ENCODE measurements at places on chromosomes 2 and 18.

DNA sequence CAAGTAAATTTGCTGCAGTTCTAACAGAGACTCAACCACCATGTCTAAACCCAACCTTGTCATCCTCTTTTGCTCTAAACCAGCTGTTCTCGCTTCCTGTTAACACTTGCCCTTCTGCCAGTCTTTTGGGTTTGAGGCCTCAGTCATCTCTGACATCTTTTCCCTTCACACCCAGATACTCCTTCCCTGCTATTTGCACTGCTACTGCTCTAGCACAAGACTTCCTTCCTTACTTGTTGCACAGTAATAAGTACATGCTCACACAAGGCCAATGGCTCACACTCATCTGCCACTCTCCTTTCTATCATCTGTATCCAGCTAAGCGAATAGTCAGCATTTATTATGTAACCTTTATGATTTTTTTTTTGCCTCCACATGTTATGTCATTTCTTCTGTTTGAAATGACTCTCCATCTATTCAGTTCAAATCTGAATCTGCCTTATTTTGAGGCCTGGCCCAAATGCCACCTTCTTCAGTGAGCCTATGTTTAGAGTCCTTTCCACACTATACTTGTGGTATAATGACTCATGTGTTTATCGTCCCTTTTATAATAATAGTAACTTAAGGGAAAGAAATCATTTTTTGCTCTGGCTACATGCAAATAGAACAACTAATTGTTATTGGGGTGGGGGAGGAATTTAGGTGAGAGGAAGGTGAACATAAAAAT lies 22.5 kb upstream of the CDKL4 start:
- DNase-seq = no peak
- H3K4me1 ChIP-seq = no peaks in the 10 kb centered on the region
- H3K27me3 ChIP-seq = no peaks in the 10 kb centered on the region
- H3K27ac ChIP-seq = no peak overlapping the region
- no peak overlapping the region for H3K4me3 ChIP-seq

DNA sequence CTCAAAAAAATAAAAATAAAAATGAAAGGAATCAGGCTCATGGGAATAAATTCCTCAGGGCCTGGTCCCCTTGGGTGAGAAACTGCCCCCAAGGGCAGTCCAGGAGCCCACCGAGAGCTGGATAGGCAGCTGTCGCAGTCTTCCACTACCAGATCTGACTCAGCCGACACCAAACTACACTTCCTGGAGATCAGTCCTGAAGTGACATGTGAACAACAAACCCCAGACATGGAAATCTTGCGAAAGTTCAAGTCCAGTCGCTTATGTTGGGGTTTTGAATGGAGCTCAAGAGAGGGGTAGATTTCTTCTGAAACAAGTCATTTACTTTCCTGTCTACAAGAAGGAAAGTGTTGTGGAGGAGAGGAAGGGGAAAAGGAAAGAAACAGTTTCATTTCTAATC lies 12.9 kb downstream of the ADCY3 start:
- H3K27me3 ChIP-seq = no peaks in the 10 kb centered on the region
- H3K4me1 ChIP-seq = no peaks in the 10 kb centered on the region
- H3K27ac ChIP-seq = no peak overlapping the region

DNA sequence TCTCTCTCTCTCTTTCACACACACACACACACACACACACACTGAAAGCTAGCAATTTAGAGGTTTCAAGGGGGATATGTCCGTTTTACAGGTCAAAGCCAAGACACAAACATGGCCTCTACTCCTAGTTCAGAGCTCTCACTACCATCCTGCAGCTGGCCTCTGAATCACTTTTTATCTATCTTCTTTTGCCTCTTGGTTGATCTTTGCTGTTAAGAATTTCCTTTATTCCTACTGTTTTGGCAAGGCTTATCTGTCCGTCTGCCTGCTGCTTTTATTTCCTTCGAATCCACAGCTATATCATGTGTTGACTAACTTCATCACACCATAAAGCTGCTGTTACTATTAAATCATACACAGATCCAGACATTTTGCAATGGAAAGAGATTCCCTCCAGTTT lies 543.0 kb downstream of the PLCL1 start:
- H3K27me3 ChIP-seq = no peaks in the 10 kb centered on the region
- no peaks in the 10 kb centered on the region for H3K36me3 ChIP-seq
- H3K27ac ChIP-seq = no peak overlapping the region

GRCh38 chr2:116680256-116680936 lies 1134.1 kb upstream of the DDX18 start:
- H3K4me1 ChIP-seq = peaks cover 13% of the 10 kb centered on the region
- peak; percentile 74 for DNase-seq
- peak overlapping the region; percentile 61 for H3K27ac ChIP-seq
- no peaks in the 10 kb centered on the region for H3K27me3 ChIP-seq

DNA sequence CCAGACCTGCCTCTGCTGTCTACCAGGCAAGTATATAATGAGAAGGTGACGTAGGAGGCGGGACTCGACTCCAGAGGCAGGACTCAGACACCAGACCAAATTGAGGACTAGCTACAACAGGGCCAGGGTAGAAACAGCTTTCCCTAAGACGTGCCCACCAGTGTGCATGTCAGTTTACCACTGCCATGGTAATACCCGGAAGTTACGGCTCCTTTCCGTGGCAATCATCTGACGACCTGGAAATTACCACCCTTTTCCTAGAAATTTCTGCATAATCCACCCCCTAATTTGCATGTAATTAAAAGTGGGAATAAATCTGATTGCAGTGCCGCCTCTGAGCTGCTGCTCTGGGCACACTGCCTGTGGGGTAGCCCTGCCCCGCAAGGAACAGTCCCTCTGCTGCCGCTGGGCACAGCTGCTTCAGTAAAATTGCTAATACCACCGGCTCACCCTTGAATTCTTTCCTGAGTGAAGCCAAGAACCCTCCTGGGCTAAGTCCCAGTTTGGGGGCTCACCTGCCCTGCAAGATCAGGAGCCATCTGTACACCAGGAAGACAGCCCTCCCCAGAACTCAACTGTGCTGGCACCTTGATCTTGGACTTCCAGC lies 59.1 kb downstream of the ODC1 start:
- no peak overlapping the region for H3K4me3 ChIP-seq
- H3K36me3 ChIP-seq = peaks cover 7% of the 10 kb centered on the region
- peak overlapping the region; percentile 95 for H3K27ac ChIP-seq
- H3K4me1 ChIP-seq = peaks cover 84% of the 10 kb centered on the region
- no peak for DNase-seq

- DNase-seq = no peak
- no peak overlapping the region for H3K27ac ChIP-seq
- no peaks in the 10 kb centered on the region for H3K36me3 ChIP-seq
- H3K27me3 ChIP-seq = peaks cover 12% of the 10 kb centered on the region
Observed at GRCh38 chr18:47735041-47735702, 195.3 kb downstream of the SMAD2 start.

- no peak overlapping the region for H3K4me3 ChIP-seq
- no peak overlapping the region for H3K27ac ChIP-seq
- no peak for DNase-seq
- H3K4me1 ChIP-seq = peaks cover 9% of the 10 kb centered on the region
- no peaks in the 10 kb centered on the region for H3K36me3 ChIP-seq
Observed at GRCh38 chr2:239438995-239439753, 38.4 kb upstream of the HDAC4 start.

GRCh38 chr2:120287183-120288015 lies 34.7 kb downstream of the RALB start:
- peak; percentile 91 for DNase-seq
- peaks cover 39% of the 10 kb centered on the region for H3K4me1 ChIP-seq
- no peaks in the 10 kb centered on the region for H3K27me3 ChIP-seq

GRCh38 chr2:212539072-212539880 lies 674 bp upstream of the ERBB4 start:
- H3K36me3 ChIP-seq = no peaks in the 10 kb centered on the region
- no peak overlapping the region for H3K27ac ChIP-seq
- peaks cover 19% of the 10 kb centered on the region for H3K4me1 ChIP-seq
- DNase-seq = peak; percentile 60
- H3K4me3 ChIP-seq = peak overlapping the region; percentile 79

DNA sequence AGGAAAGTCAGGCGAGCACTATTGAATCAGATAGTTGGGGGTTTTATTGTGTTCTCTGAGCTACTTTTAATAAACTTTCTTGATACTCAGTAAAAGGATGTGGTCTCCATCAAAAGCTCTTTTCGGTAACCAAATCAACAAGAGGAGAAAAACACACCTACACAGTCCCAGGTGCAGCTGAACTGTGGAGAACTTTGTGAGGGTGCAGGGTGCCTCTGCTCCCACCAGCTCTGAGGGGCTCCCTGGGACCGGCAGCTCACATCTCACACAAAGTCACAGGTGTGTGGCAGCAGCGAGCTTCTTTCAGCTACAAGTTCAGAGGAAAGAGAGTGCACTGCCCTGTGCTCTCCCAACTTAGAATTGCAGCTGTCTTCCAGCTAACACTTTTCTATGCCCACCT lies 650.4 kb downstream of the RNF144A start:
- H3K27me3 ChIP-seq = no peaks in the 10 kb centered on the region
- no peak overlapping the region for H3K4me3 ChIP-seq
- no peak overlapping the region for H3K27ac ChIP-seq

DNA sequence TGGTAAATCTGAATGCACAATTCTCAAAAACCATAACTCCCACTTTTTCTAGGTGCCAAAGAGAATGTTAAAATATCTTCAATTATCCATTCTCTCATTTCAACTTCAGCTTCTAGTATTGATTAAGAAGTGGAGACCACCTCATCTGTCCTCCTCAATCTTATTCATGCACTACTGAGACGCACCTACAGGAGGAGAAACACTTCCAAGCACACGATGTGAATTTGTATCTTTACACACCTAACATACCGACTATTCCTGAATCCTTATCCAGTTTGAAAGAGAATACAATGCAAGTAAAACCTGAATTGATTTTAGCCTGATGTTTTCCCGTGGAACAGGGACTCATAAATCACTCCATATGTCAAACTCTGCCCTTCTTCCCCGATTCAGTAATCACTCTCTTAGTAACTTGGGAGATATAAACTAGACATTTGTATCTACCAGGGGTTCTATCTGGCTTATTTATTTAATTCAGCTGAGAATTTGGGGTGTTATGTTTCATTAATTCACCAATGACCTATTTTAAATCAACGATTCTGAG lies 101.0 kb downstream of the MREG start:
- no peak overlapping the region for H3K27ac ChIP-seq
- no peaks in the 10 kb centered on the region for H3K4me1 ChIP-seq
- H3K36me3 ChIP-seq = no peaks in the 10 kb centered on the region
- H3K4me3 ChIP-seq = no peak overlapping the region
- DNase-seq = no peak
- no peaks in the 10 kb centered on the region for H3K27me3 ChIP-seq

GRCh38 chr2:36329746-36330472 lies 25.7 kb upstream of the CRIM1 start:
- H3K27ac ChIP-seq = no peak overlapping the region
- H3K4me3 ChIP-seq = no peak overlapping the region
- peak; percentile 58 for DNase-seq
- peaks cover 9% of the 10 kb centered on the region for H3K4me1 ChIP-seq
- no peaks in the 10 kb centered on the region for H3K36me3 ChIP-seq

DNA sequence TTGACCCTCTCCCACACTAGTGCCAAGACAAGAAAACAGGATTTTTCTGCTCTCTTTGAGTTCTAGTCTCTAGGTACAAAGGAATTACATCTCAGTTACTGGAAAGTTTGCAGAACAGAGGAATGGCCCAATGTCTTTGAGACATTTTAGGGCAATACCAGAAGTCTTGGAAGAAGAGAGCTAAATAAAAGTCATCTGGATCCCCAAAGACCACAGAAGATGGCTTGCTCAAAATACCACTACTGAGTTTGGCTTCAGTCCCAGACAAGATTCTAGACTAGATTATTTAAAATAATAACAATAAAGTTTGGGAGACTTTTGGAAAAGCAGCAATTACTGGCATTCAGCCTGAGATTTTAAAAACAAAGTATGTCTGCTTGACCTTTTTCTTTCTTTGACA lies 61.9 kb upstream of the HK2 start:
- no peak overlapping the region for H3K4me3 ChIP-seq
- DNase-seq = no peak
- H3K36me3 ChIP-seq = no peaks in the 10 kb centered on the region
- no peaks in the 10 kb centered on the region for H3K4me1 ChIP-seq
- no peak overlapping the region for H3K27ac ChIP-seq

DNA sequence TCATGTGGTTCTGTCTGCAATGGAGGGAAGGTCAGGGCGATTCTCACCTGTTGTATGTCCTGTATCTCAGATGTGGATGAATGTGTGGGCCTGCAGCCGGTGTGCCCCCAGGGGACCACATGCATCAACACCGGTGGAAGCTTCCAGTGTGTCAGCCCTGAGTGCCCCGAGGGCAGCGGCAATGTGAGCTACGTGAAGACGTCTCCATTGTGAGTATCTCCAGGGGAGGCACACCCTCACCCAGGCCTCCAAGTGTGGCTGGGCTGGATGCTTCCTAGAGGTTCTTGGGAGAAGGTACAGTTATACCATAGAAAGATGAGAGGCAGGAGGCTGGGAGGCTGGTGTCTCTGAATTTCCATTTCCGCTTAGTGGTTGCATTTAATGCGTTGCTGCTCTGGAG lies 46.9 kb downstream of the FBLN7 start:
- H3K27ac ChIP-seq = no peak overlapping the region
- H3K4me3 ChIP-seq = no peak overlapping the region
- H3K36me3 ChIP-seq = no peaks in the 10 kb centered on the region
- H3K27me3 ChIP-seq = no peaks in the 10 kb centered on the region
- H3K4me1 ChIP-seq = peaks cover 12% of the 10 kb centered on the region

DNA sequence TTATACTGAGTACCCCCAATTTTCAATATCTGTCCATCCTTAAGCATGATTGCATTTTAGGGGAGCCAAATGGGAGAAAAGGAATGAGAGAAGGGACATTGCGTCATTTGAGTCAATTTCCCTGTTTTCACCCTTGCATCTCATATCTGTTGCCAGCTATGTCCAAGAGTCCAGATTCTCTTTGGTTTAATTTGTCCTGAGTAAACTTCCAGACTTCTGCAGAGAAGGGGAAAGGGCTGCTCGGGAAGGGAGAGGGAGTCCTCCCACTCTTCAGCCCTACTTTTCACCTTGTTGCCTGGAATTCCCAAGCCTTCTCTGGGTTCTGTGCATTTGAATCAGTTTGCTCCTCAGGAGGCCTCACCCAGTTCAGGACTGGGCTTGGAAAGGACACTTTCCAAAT lies 16.5 kb downstream of the GREB1 start:
- H3K4me3 ChIP-seq = no peak overlapping the region
- DNase-seq = no peak
- H3K27me3 ChIP-seq = peaks cover 63% of the 10 kb centered on the region
- H3K36me3 ChIP-seq = no peaks in the 10 kb centered on the region

GRCh38 chr2:221779614-221780067 lies 207.5 kb upstream of the EPHA4 start:
- H3K4me1 ChIP-seq = peaks cover 6% of the 10 kb centered on the region
- no peak for DNase-seq
- H3K4me3 ChIP-seq = no peak overlapping the region
- H3K27me3 ChIP-seq = peaks cover 8% of the 10 kb centered on the region

DNA sequence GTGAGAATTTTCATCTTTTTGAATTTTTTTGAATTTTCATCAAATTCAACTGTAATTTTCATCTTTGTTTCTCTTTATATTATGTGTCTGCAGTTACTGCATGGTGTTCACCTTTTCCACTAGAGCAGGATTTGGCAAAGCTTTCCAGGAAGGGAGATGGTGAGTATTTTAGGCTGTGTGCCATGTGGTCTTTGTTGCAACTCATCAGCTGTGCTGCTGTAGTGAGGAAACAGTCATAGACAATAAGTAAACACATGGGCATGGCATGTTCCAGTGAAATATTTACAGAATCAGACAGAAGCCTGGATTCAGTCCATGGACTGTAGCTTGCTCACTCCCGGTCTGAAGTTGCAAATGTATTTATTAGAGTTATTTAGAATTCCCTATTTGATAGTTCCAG lies 120.4 kb downstream of the DCDC2C start:
- H3K27me3 ChIP-seq = peaks cover 8% of the 10 kb centered on the region
- H3K4me1 ChIP-seq = no peaks in the 10 kb centered on the region
- peak; percentile 53 for DNase-seq
- no peak overlapping the region for H3K4me3 ChIP-seq
- H3K36me3 ChIP-seq = no peaks in the 10 kb centered on the region
